ENCODE measurements at places on chromosomes 2 and 18.

- no peak for DNase-seq
These were observed 52.9 kb downstream of the RNU4ATAC start for GRCh38 chr2:121583555-121583954.

DNA sequence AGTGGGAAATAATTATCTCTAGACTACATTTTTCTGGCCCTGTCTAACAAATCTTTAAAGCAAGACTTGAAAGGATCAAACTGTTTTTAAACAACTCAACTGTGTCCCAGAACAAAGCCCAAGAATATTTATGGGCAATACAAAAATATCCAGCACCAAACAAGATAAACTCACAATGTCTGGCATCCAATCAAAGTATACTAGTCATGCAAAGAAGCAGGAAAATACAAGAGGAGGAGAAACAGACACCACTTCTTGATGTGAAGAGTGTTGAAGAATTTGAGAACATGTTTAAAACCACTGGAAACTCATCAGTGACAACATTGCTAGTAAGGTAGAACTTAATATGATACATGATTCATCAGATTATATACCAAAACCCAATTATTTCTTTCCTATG lies 66.1 kb upstream of the CDC42EP3 start:
- DNase-seq: no peak

DNA sequence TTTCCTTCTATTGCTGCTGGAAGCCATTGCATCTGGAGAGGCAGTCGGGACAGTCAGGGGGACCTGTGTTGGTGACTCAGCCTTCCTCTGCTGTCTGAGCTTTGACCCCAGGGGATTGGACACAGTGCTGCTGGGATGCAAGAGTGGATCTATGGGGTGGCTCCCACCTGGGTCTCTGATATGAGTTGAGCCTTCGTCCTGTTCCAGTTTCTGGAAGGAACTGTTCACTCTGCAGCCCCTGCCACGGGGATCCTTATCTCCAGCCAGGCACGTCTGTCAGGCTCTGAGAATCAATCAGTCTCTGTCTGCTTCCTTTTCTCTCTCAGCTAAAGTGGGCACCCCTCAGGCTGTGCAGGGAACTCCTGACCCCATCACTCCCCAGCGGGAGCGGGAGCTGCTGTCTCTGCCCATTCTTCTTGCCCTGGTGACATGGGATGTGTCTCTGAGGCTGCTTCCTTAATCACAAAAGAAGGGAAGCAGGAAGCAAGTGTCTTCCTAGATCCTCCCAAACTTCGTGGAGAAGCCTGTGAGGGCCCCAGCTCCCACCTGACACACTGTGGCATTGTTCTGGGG lies 51.7 kb downstream of the ARHGAP28 start:
- DNase-seq: no peak

- no peak for DNase-seq
These were observed 144.2 kb downstream of the DCDC2C start for GRCh38 chr2:3847397-3848052.

DNA sequence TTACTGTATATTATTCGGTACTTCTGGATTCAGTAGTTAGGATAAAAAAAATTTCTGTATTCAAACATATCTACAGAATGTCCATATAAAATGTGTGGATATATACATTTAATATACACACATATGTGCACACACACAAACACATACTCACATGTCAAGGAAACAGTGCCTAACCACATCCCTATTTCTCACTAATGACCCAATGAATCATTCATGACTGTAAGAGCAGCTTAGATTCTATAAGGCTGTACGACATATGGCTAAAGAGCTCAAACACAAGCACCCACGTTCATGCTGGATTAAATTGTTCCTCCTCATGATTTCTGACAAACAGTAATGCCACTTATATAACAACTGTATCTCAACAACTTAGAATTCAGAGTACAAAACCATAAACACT lies 457.3 kb downstream of the ADCYAP1 start:
- DNase-seq: peak; percentile 29

- no peak for DNase-seq
These were observed 7.1 kb downstream of the ACVR1 start for GRCh38 chr2:157868993-157869392.

DNA sequence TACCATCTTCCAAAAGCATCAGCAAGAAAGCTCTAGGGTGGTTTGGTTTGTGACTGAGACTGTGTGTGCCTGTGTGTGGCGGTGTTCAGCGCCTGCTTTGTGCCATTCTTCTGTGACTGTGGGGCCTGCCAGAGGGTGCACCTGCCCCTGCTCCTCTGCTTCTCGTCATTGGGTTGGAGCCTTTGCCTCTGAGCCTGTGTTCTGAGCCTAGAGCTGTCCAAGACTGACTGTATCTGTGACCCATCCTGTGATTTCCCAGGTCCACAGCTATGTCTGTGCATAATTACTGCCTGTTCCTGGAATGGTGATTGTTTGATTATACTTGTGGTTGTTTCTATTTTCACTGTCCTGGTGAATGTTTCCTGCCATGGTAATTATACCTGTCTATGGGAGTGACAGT lies 57.1 kb upstream of the KLHL29 start:
- no peak for DNase-seq

- DNase-seq: peak; percentile 29
These were observed 435.3 kb downstream of the TGIF1 start for GRCh38 chr18:3885209-3885792.

DNA sequence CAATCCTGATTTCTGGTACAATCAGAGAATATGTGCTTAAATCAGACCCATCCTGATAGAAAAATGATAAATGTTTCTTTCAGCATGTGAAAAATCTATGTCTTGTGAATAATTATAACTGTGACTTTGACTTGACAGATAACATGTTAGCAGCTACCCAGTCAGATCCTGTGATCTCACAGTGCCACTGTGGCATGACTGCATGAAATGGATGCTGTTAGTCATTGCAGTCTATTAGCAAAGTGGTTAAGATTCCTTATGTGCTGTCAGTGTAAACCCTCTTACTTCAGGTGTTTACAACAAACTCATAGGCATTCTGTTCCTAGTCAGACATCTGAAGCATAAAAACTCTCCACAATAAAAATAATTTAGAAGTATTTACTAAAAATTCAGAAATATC lies 244.6 kb upstream of the RND3 start:
- no peak for DNase-seq

Data from MV-4-11 (cell line).